ENCODE measurements at places on chromosomes 3 and 15. TPM values are rescaled to one million over a fixed set of nuclear protein-coding genes. Genes with fewer than 3 reads are reported as not detected.

SPATA12 gene
- 0.08 TPM for polyA plus RNA-seq

CYP19A1 gene
- polyA plus RNA-seq, result 0.62 TPM

COL8A1 gene
- polyA plus RNA-seq, result 1.3 TPM

DNA sequence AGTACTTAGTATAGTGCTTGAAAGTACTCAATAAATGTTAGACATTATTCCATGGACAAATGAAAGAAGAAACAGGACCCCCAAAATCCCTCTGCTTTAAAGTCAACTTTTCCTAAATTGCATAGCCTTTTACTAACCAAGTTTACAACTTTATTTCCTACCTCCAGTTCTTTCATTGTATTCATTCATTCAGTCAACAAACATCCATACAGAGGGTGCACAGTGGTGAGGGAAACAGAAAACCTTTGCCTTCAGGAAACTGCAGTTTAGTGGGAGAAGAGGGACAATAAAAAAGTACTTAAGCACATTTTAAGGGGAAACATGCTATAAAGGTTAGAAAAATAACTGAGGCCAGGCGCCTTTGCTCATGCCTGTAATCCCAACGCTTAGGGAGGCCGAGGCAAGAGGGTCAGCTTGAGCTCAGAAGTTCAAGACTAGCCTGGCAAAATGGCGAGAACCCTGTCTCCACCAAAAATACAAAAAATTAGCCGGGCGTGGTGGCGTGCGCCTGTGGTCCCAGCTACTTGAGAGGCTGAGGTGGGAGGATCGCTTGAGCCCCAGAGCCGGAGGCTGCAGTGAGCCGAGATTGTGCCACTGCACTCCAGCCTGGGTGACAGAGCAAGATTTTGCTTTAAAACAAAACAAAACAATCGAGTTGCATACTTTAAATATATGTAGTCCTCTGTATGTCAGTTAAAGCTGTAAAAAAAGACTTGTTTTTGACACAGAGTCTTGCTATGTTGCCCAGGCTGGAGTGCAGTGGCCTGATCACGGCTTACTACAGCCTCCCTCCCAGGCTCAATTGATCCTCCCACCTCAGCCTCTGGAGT is 1.1 kb upstream of the DENND4A start:
- no peak for DNase-seq

- peak; percentile 25 for DNase-seq
Observed at GRCh38 chr3:68274286-68274685, 619.9 kb upstream of the SUCLG2 start.

DNA sequence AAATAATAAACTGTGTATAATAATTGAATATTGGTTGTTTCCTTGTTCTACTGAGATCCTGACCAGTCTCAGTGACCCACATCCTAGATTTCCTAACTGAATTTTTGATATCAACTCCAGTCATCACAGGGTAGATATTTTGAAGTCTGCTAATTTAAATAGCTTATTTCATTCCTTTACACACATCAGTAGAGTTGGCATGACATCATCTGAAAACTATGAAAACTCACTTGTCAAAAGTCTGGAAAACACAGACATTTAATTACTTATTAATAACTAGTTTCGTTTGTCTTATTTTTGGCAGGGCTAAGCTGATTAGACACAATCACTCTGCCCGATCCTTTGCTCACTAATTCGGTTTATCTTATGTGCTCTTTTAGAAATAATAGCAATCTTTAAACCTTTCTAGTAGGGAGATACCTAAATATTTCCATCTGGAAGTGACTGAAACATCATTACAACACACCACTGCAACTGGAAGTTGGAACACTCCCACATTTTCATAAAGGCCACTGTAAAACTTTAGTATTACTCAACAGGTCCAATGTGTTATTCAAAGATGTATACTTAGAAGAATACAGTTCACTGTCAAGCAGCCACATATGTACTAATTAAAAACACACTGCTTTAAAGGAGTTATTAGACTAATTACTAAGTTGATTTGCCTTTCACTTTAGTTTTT is 198.4 kb upstream of the ZNF717 start:
- DNase-seq, result no peak
